ENCODE measurements at places on chromosomes 7 and 10.

GRCh38 chr10:16001581-16001980 is 141.3 kb upstream of the MINDY3 start:
- DNase-seq, result no peak

DNA sequence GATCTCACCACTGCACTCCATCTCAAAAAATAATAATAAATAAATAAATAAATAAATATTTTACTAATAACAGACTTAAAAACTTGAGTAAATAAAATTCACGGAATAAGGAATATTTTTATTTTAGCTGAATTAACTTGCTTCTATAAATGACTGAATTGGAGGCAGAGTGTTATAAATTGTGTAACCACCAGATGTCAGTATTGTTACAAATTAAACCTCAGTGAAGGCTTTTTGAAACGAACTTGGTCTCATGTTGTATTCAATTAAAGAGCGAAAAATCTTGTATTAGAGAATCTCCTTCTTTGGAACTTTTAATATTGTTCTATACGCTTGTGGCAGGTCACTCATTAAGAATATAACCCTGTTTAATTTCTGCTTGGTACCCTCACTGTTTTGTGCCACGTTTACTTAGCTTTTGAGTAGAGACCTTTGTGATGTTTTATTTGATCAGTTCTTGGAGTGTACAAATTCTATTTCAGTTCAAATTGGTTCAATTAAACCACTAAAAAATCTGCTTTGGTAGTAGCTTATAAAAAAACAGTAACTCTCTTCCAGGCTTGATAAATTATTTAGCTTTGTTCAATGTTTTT is 45.6 kb upstream of the SCIN start:
- peak; percentile 71 for DNase-seq

DNA sequence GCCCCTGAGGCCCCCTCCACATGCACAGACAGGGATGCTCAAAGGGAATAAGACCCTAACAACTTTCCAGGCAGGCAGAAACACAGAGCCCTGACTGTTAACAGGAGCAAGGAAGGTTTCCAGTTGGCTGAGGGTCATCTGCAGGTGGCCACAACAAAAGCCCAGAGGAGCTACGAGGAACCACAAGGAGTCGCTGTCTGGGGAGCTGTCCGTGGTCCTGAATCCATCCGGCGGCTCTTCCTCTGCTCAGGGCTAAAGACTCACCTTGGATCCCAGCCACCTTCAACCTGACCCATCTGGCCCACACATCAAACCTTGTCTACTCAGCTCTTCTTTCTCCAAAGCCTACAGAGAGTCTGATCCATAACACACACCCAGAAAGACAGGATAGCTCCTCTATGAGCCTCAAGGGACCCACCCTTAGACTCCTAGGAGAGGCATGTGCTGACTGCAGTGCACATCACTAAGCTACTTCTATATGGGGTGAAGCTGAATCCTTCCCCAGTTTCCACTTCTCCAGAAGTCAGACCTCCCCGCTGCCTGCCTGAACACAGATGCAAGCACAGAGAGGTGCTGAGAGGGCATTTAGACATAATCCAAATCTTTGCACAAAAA is 104.0 kb downstream of the SLIT1 start:
- no peak for DNase-seq

DNA sequence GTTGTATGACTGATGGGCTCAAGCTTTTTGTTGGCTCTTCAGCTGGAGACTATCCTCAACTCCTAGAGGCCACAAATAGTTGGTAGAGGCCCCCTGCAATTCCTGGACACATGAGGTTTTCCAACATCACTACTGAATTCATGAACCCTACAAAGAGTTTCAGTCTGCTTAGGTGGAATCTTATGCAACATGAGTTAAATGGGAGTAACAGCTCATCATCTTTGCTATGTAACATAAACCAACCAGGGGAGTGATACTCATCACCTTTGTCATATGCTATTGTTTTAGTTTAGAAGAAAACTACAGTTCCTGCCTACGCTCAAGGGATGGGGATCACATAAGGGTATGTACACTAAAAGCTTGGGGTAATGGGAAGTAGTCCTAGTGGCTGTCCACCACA is 729.4 kb downstream of the SORCS1 start:
- no peak for DNase-seq

DNA sequence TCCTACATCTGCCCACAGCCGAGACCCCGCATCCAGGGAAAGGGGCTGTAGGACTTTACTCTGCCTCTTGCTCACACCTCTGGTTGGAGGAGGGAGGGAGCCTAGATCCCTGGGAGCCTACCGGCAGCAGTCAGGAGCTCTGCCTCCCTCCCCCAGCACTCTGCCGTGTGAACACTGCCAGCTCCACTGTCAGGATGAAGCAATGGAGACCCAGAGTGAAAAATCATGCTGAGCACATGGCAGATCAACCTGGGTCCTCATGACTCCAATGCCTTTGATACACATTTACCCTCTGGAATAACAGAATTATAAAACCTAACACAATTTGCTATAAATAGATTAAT is 477.7 kb downstream of the TNS3 start:
- DNase-seq, result no peak

- DNase-seq, result no peak
Measured at GRCh38 chr7:141837683-141838082, 3.6 kb downstream of the PRSS37 start.

- no peak for DNase-seq
Measured at GRCh38 chr7:117937753-117938483, 64.7 kb upstream of the CTTNBP2 start.

- DNase-seq, result peak; percentile 39
Measured at GRCh38 chr7:82851121-82851520, 311.6 kb downstream of the PCLO start.

- DNase-seq, result no peak
Measured at GRCh38 chr10:89175816-89176215, 31.3 kb downstream of the CH25H start.

DNA sequence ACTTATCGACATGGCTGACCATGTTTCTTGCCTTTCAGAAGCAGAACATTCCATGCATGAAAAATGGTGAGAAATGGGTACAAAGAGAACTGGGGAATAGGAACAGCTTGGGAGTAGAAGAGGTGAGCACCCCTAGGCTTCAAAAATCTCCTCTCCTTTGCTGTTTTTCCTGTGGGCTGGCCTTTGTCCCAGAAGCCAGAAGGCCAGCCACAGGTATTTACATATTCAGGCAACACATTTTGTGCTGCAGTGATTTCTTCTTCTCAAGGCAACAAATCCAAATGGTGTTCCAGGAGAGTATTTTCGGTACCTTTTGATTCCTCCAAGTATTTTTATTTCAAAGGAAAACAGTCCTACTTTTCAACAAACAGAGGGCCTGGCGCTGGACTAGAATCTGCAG is 31.1 kb downstream of the ADARB2 start:
- DNase-seq, result no peak

GRCh38 chr7:112699725-112700513 is 90.3 kb downstream of the TMEM168 start:
- no peak for DNase-seq

DNA sequence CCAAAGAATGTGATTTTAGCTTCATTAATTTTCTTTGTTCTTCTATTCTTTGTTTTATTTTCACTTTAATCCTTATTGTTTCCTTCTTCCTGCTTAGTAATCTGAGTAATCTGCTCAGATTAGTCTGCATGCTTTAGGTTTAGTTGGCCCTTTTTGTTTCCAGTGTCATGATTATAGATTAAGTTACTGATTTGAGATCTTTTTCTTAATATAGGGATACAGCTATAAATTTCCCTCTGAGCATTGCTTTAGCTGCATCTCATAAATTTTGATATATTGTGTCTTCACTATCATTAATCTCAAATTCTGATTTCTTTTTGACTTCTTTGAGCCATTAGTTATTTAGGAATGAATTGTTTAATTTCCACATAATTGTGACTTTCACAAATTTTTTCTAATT is 6.2 kb downstream of the NET1 start:
- DNase-seq, result no peak

- DNase-seq, result no peak
Measured at GRCh38 chr7:138325434-138325833, 134.6 kb upstream of the TRIM24 start.

GRCh38 chr7:79050603-79051002 is 402.9 kb downstream of the MAGI2 start:
- DNase-seq, result no peak

DNA sequence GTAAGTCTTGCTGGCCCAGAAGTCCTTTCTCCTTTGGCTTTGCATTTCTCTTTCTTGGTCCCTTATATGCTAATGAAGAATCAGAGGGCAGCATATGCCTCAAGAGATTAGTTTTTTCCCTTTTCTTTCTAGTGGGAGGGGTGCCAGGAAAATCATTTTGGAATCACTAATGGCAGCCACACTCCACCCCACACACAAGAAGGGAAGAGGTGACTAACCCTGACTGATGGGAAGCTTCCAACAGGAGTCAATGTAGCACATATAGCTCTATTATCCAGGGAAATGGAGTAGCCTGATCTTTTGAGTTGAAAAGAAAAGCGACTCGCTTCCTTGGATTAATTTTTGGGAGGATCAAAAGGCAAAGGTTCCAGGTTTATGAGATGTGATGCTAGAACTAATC is 225.3 kb downstream of the KIF20B start:
- DNase-seq, result no peak

DNA sequence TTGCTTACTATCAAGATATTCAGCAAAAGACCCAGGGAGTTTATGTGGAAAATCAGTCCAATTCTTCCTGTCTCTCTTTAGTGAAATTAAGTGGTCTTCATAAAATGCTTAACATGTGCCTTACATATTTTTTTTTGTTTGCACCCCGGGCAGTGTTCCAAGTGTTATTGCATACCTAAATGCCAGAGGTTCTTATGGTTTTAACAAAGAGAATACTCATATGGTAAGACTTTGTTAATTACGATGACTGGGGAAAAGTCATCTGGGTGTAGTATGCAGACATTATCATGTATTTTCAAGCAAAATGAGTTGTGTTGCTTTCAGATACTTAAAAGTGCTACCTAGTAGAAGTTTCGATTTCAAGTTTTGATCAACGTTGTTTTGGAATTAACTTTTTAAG is 82.6 kb downstream of the PRKG1 start:
- no peak for DNase-seq

GRCh38 chr7:1144269-1144771 is 15.7 kb downstream of the ZFAND2A start:
- peak; percentile 65 for DNase-seq

GRCh38 chr10:106284802-106285587 is 879.5 kb downstream of the SORCS1 start:
- no peak for DNase-seq
